CMK (cell line): ENCODE measurements at places on chromosomes 2 and 18.

GRCh38 chr2:84474176-84474575 lies 15.1 kb upstream of the SUCLG1 start:
- no peak for DNase-seq

GRCh38 chr2:108239786-108240185 lies at the start of gene SULT1C3:
Gene SULT1C3, plus strand, starts transcription at chr2:108239968. Its CDS starts 7,227 bp downstream, at chr2:108247195.
- no peak for DNase-seq

DNA sequence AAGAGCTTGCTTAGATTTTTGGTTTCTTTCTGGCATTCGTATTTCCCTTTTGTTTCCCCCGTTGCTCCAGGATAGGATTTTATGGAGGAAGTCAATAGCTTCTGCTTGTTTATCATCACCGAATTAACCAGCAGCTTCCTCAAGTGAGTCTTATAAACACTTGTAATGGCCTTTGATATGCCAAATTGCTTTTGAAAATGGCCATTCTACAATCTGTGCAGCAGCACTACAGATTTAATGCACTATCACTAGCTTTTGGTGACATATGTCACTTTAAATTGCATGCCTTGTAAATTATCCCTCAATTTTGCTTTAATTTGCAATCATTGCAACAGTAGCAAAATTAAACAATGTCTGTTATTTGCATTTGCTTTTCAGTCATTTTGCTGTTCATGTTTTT lies 774.7 kb downstream of the METTL4 start:
- no peak for DNase-seq

DNA sequence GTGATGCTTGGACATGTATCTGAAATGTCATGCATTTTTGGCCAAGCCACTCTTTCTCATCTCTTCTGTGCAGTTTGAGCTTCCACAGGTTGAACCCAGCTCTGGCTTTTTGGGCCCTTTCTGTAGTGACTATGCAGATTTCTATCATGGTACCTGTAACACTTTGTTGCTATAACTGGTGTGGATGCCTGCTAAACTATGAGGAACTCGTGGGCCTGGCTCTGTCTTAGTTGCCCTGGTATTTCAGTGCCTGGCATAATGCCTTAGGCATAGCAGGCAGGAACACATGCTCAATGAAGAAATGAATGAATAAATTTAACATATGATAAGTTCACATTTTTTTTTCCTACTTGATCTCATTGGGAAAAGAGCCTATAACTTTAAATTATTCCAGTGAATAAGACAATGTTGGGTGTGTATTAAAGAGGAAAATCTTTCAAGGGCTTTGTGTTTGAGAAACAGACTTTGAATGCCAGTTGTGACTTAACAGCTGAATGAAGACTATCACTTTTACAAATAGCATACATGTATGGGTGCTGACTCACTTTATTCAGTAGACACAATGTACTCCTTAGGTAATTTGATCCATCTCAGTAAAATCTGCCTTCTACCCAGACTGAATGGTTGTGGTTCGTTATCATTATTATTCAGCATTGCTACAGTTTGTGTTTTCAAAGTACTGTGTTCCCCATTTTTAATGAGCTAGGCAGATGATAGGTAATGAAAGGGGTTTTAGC lies 86.4 kb upstream of the MAP4K3 start:
- DNase-seq = no peak

GRCh38 chr2:136468799-136469369 lies 296.5 kb upstream of the THSD7B start:
- DNase-seq = no peak

- DNase-seq = no peak
These were observed 27.0 kb upstream of the PTPN4 start for GRCh38 chr2:119732601-119733164.

- DNase-seq = no peak
These were observed 603.5 kb upstream of the VRK2 start for GRCh38 chr2:57443086-57443485.

DNA sequence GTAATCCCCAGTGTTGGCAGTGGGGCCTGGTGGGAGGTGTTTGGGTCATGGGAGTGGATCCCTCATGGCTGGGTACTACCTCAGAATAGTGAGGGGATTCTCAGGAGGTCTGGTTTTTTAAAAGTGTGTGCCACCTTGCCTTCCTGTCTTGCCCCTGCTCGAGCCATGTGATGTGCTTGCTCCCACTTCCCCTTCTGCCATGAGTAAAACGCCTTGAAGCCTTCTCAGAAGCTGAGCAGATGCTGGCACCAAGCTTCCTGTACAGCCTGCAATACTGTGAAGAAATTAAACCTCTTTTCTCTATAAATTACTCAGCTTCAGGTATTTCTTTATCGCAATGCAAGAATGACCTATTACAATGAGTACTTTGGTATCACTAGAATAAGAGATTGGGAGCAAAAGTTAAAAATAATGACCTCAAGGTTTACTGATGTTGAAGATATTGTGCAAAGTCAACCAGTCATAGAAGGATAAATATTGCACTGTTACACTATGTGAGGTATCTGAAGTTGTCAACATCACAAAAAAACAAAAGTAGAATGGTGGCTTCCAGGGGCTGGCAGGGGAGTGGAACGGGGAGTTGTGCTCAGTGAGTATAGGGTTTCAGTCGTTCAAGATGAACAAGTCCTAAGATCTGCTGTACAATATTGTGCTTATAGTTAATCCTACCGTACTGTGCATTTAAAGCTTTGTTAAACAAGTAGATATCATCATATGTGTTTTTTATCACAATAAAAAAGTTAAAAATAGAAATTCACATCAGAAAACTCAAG lies 938.3 kb upstream of the CNTNAP5 start:
- no peak for DNase-seq

DNA sequence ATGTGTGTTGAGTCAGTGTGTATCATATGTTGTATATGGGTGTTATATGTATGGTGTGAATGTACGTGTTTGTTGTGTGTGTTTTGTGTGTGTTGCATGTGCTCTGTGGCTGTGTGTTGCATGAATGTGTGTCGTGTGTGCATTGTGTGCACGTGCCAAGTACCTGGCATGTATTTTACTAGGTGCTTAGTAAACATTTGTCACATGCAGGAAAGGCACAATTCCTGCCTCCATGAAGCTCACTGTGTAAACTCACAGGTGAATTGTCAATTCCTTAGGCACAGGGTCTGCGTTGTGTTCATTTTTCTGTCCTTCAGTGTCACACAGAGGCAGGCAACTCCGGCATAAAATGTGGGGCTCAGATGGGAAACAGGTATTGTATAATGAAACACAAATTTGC lies 22.3 kb upstream of the IL1R1 start:
- no peak for DNase-seq

DNA sequence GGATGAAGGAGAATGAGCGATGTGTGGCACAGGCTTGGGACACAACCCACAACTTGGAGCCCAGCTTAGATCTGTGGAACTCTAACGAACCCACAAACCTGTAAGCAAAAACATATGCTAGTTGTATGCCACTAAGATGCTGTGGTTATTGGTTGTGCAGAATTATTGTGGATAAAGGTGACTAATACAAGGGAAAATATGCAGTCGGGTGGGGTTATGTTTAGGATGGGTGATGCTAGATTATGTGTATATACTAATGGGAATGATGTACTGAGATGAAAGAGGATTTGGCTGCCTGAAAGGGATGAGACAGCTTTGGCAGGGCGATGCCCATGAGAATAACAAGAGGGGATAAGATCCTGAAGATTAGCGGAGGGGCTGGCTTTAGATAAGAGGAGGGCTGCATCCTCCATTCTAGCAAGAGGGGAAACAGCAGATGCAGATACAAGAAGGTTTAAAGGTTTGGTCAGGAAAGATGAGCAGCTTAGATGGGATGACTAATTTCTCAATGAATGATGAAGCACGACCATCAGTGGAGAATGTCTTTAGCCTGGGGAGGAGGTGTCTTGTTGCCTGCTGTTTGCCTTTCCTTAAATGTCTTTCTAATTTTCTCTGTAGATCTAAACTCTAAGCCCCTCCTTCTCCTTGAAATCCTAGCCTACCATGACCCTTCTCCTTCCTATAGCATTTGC lies 49.6 kb downstream of the GALNT14 start:
- no peak for DNase-seq

DNA sequence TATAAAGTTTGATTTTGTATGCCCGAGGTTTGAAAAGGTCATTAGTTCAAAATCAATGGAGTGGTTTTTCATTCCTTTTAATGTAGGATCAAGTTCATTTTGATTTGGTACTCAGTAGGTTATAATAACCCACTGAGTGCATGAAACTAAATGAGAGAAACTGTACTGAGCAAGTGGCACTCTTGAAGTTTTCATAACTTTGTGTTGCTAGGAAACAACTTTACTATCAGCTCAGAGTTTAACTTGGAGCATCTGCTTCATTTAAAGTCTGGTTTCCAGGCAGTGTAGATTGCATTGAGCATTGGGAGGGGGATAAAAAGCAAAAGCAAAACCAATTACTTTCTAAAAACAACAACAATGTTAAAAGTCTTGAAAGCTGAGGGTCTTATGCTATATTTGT lies 1361.6 kb upstream of the CHAC2 start:
- no peak for DNase-seq

DNA sequence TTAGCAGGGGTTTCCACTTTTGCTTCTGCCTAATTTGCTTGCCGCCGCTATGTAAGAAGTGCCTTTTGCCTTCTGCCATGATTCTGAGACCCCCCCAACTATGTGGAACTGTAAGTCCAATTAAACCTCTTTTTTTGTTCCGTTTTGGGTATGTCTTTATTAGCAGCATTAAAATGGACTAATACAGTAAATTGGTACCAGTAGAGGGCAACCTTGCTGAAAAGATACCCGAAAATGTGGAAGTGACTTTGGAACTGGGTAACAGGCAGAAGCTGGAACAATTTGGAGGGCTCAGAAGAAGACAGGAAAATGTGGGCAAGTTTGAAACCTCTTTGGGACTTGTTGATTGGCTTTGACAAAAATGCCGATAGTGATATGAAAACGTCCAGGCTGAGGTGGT lies 216.1 kb upstream of the FSIP2 start:
- DNase-seq = no peak

GRCh38 chr2:158458617-158458920 lies 1.8 kb downstream of the PKP4 start:
- DNase-seq = no peak

DNA sequence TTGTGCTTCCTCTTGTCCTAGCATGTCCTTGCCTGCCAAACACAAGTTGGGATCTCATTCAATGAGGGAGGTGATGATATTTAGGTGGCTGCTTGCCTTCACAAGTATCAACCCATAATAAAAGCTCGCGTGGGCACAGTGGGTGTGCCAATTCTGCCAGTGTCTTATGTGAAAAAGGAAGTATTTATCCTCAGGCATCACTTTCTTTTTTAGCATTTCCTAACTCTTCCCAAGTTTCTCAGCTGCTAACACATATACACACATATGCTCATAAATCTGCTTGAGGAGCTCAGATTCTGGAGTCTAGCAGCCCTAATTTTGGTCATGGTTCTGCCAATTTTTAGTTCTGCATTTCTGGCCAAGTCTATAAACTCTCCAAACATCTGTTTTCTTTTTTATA lies 319.5 kb upstream of the HNMT start:
- DNase-seq = no peak

DNA sequence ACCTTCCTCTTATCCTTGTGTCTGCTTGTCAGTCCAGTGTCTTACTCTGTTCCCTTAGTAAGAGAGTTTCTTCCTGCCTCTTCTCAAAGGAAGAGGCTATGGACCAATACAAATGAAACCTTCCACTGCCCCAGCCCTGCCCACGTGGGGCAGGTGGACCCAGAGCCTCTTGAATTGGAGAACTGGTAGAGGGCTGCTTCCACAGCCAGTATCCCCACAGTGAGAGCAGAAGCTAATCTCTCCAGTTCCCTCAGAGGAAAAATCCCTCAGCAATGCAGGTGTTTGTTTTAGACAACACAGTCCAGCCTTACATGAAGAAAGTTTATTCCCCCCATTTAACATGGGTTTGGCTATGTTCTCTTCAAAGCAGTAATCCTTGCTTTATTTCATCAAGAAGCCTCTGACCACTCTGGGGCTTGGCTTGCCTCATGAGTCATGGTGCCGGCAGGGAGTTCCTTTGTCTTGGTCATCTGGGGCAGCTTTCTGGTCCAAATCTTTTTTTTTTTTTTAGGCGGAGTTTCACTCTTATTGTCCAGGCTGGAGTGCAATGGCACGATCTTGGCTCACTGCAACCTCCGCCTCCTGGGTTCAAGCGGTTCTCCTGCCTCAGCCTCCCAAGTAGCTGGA lies 6.5 kb upstream of the CYBRD1 start:
- DNase-seq = no peak

DNA sequence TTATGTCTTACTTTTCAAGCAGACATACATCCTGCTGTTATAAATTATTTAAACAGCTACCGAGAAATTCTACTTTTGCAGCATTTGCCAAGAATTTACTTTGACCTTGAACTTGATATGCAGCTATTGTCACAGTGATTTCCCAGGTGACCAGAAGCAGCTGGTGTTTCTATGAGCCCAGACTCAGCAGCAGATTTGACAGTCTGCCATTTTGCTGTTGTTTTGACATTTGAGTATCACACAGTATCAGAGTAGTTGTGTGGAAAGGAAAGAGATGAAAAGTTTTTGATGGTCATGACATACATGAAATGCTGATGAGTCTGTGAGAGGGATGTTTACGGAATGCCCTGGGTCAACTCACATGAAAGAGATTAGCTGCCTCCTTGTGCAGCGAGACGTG lies 6.6 kb upstream of the CCDC195 start:
- no peak for DNase-seq

DNA sequence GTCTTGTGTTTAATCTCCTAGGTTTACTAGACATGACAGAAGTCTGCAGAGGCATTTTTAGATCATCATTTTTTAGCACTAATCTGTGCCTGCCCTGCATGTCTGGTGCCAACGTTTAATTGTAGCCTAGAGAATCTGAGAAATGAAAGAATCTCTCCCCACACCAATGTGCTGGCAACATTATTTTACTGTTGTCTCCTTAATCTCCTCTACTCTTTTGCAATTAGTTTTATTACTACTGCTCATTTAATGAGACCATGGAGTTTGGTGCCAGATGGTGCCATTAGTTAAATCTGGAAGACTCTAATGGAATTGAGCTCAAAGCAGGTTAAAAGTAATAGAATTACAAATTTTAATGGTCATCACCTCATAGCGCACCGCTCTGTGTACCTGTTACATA lies 4.0 kb upstream of the SPP2 start:
- no peak for DNase-seq

DNA sequence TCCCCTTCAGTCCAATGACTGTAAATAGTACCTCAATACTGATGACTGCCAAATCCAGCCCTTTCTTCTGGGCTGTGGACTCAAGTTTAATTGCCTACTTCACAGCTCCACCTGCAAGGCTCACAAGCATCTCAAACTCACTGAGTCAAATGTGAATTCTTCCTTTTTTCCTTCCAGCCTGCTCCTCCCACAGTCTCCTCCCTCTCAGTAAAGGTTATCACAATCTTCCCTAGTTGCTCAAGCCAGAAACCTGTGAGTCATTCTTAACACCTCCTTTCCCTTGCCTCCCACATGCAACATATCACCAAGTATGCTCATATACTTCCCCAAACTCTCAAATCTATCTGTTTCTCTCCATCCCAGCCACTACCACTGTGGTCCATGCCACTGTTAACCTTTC lies 3.7 kb upstream of the MFSD6 start:
- DNase-seq = no peak

GRCh38 chr2:212520340-212520739 lies 18.3 kb downstream of the ERBB4 start:
- DNase-seq = no peak

GRCh38 chr2:160298960-160299359 lies 98.9 kb upstream of the ITGB6 start:
- no peak for DNase-seq
